Adipocyte (in vitro differentiated cells): ENCODE measurements at places on chromosomes 16 and 17.

GRCh38 chr17:38867968-38868816 is 1.7 kb upstream of the LASP1 start:
- peak; percentile 74 for DNase-seq

DNA sequence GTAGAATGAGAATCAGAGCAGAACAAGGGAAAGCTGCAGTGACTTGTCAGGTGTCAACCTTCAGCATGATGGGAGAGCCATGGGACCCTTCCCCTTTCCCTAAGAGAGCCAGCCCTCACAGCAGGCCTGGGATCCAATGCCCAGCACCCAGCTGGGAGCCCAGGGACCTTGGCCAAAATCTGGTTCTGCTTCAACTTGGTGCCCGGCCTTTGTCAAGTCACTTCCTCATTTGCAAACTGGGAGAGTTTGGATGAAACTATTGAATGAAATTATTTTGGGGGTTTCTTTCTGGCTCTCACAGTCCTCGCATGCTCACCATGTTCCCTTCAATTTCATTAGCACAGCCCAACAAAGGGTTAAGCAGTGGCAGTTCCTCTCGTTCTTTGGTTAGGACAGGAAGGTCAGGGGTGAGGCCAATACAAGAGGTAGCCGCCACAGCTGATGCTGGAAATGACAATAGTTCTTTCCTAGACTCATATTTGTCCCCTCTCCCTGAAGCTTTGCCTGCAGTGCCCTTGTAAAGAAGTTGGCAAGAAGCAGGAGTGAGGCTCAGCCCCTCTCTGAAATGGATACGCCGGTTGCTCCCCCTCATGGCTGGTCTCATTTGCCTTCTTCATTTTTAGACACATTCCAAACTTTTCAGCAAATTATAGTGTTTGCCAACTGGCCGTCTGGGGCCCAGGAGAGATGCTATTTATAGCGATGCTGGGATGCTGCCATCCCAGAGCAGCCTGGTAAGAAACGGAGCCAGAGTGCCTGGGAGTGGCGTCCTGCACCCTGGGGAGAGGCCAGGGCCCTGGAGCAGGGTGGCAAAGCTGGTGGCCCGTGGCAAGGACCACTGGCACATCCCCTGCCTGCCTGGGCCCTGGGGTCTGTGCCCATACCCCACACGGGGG is 34.5 kb upstream of the MEOX1 start:
- DNase-seq = peak; percentile 75

DNA sequence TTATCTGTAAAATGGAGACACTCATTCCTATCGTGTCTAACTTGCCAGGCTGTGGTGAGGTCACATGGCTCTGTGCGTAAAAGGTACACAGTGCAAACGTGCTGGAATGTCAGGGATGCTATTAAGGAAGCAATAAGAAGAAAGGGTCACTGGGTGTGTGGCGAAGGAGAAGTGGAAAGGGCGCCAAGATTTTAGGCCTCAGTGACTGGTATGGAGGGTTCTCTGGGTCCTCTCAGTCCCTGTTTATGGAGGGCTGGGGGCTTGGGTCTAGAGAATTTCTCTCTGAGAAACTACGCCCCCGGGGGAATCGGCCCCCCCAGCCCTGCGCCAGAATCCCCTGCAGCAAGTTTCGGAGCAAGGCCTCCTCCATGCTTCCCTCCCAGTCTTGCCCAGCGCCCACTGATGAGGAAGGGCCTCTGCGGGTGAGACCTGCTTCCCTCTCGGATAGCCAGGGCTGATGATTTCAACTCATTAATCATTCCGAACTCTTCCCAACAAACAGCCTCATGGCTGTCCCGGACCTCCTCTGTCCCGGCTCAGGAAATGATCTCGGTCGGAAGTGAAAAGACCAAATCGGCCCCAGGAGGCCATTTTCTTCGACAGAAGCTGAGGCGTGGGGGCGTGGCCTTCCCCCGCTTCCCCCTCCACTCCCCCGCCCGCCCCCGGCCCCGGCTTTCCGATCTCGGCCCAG is 1.2 kb upstream of the HEXIM1 start:
- peak; percentile 81 for DNase-seq

GRCh38 chr17:17354560-17355349 is 51.6 kb downstream of the NT5M start:
- DNase-seq = peak; percentile 88

DNA sequence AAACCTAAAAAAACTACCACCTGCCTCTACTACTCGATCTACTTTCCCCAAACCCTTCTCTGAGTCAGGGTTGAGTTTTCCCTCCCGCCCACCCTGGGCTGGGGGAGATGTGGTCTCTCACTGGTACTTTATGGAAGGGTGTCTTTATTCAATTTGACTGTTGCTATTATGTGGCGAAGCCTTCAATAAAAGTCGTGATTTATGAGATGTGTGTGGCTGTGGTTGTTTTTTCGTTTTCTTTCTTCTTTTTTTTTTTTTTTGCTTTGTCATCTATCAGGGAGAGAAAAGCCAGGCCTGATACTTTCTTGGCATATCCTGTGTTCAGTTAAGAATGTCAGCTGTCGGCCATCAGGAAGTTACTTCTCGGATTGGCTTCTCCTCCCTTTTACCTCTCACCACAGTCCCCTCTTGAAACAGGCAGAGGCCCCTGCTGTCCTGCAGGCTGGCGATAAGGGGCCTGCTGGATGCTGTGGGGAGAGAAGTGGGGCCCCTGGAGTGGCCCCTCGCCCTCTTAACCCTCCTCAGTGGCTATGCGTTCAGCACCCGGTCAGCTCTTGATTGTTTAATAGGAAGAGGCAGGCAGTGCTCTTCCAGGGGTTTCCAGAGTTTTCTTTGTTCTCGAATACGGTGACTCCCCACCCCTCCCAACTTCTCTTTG is 123.0 kb downstream of the MSI2 start:
- peak; percentile 38 for DNase-seq

GRCh38 chr16:66502020-66502913 is 47.7 kb downstream of the TK2 start:
- peak; percentile 60 for DNase-seq

DNA sequence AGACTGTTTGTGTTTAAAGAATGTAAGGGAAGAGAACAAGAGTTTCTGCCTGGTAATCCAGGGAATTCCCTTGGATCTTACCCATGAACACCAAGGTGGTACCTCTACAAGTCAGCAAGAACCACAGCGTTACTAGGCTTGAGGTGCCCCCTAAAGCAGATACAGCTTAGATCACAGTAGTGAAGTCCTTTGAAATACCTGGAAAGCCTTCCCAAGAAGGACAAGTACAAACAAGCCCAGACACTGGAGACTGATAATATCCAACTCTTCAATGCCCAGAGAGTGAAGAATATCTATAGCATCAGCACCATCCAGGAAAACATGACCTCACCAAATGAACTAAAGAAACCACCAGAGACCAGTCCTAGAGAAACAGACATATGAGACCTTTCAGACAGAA is 3.8 kb upstream of the APPBP2 start:
- DNase-seq = no peak

- DNase-seq = no peak
Measured at GRCh38 chr17:38579934-38580333, 25.8 kb downstream of the SRCIN1 start.

- peak; percentile 67 for DNase-seq
Measured at GRCh38 chr17:7632492-7632894, 2.6 kb downstream of the SHBG start.

- peak; percentile 42 for DNase-seq
Measured at GRCh38 chr16:66205287-66206231, 160.9 kb upstream of the CDH5 start.

GRCh38 chr16:87469169-87469568 is 23.7 kb downstream of the ZCCHC14 start:
- DNase-seq = no peak

GRCh38 chr17:3988297-3989040 is 24.2 kb upstream of the ATP2A3 start:
- DNase-seq = no peak

DNA sequence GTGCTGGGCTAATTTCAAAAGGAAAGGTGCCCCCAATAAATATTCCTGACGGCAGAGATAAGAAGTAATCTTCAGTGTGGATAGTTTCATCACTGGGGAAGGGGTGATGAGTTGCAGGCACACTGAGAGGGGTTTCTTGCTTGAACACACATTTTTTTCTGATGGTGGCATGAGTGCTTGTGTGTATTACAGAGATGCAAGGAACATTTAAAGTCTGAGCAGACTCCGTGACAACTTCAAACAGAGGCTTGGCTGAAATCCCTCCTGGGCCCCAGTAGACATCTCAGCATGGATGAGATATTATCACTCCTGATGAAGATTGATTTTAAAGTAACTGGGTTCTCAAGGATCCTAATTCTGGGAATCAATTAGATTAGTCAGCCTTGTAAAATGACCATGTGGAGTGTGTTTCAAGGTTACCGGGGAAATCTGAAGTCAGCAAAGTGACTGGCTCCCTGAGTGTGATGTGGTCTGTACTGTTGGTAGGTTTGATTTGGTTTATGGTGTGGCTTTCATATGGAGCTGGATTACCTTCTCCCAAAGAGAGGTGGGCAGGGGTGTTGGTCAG is 435.8 kb upstream of the EEF2KMT start:
- DNase-seq = no peak

DNA sequence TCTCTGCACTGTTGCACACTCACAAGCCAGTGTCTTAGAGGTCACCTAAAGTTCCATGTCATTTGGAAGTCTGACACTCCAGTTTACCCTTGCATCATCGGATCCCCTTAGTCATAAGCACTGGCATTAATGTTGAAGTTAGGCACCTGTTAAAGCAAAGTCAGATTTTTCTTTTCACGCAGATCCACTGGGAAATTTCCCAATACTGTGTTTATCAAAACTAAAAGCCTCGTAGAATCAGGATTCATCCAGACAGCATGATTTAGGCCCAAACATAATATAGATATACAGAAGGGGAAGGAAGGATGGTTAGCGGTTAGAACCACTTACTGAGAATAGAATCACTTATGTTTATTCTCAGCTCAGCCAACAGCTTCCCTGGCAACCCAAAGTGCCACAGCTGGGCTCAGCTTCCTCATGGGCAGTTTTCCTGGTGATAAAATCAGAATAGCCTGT is 30.1 kb upstream of the HAPSTR1 start:
- no peak for DNase-seq

GRCh38 chr17:42394838-42395237 is 6.6 kb upstream of the STAT3 start:
- DNase-seq = no peak

- no peak for DNase-seq
Measured at GRCh38 chr16:69741519-69741918, 13.2 kb downstream of the NOB1 start.

DNA sequence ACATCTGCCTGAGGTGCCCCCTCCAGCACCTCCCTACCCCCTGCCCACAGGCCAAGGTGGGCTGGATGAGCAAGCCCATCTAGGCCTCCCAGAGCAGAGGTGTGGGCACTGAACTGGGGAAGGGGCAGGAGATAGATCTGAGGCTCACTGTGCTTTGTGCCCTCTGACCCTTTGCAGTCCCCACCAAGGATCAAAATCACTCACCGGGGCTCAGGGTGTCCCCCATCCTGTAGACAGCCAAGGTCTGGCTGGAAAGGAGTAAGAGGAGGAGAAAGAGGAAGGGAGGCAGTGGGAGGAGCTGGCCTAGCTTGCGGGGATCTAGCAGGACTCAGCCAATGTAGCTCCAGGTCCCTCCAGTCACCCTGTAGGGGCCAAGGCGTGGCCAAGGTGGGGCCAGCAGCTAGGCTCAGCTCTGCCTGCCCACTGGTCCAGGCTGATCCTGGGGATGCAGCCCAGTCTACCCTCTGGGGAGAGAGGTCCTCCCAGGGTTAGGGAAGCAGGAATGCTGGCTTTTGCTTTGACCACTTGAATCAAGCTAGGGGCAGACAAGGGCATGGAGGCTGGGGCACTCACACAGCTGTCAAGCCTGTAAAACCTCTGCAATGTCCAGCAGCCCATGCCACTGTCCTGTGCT is 1.8 kb downstream of the SLC12A4 start:
- peak; percentile 59 for DNase-seq

DNA sequence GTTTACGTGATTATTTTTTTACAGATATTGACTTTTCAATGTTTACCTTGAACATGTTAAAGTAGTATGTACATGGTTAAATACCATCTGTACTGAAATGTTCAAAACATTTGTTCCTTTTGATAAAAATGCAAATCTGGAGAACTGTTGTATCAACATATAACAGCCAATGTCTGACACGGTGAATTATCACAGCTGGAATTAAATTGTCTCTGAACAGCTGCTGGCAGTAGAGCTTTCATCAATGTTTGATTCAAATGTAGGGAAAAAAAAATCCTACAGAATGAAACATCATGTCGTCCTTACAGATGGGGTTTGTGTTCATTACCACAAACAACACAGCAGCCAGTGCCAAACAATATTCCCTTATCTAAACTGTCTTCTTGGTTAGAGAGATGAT is 79.9 kb downstream of the TOX3 start:
- no peak for DNase-seq

DNA sequence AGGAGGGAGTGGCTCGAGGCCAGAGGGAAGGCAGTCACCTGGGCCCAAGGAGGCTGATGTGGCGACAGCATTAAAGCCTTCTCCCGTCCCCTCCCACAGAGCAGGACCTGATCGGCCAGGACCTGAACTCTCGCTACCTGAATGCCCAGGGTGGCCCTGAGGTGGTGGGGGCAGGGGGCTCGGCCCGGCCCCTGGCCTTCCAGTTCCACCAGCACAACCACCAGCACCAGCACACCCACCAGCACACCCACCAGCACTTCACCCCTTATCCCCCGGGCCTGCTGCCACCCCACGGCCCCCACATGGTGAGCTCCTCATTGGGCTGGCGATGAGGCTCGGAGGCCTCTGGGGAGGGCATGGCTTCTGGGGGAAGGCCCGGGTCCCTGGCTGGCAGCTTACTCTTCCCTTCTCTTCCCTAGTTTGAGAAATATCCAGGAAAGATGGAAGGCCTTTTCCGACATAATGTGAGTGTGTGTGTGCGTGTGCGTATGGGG is 6.4 kb downstream of the FBRS start:
- DNase-seq = no peak

DNA sequence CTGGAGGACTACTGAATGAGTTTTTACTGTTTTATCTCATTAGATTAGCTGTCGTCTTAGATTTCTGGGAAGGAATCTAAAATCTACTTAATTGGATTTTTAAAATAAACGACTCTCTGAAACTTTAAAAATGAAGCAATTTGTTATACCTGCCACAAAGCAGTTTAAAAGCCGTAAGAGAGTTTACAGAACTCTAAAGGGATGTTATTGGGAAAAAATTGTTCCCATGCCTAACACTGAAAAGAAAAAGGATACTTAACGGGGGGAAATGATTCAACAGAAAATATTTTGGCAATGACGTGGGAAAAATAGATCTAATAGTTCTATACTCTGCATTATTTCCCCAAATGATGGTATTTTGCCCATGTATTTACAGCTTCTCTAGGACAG is 27.0 kb downstream of the ARHGAP17 start:
- peak; percentile 24 for DNase-seq
